ENCODE measurements at places on chromosomes 2 and 18. TPM values are rescaled to one million over a fixed set of nuclear protein-coding genes. Genes with fewer than 3 reads are reported as not detected.

GPR39 gene
- total RNA-seq, result 4.7 TPM

IL1RL1 gene
- total RNA-seq, result not detected

GCG gene
- total RNA-seq, result not detected

MOCOS gene
- 3.3 TPM for total RNA-seq

ALPG gene
- total RNA-seq, result 0.12 TPM

CFAP65 gene
- 0.26 TPM for total RNA-seq

FZD7 gene
- total RNA-seq, result 10.8 TPM
